NCI-H748 treated with DMSO at 0.1 percent for 48 hours (cell line): ENCODE measurements at places on chromosomes 1 and 21.

- DNase-seq = no peak
Measured at GRCh38 chr1:89609781-89610456, 23.0 kb upstream of the LRRC8C start.

- DNase-seq = peak; percentile 78
Measured at GRCh38 chr1:20964540-20965484, 177.7 kb upstream of the HP1BP3 start.

DNA sequence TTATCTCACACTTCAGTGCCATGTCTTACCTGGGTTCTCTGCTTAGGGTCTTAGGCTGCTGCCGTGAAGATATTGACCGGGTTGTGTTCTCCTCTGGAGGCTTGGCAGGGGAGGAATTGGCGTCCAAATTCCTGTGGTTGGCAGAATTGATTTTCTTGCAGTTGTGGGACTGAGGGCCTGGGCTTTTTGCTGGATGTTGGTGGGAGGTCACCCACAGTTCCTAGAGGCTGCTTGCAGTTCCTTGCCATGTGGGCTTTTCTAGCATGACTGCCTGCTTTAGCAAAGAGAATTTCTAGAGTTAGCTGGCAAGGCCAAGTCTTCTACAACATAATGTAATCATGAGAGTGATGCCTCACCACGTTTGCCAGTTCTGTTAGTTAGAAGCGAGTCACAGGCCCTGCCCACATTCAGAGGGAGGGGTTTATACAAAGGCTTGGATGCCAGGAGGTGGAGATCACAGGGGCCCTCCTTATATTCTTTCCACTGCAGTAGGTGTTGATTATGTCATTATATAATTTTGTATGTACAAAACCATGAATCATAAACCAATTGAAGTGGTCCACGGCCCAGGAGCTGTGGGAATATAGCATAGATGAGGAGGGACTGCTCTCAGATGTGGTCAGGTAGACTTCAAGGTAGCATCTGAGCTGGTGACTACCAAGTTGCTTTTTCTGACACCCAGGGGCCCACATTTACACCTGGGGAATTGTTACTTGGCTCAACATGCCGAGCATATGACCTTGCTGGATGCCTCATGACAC, 6.6 kb downstream of the UBL4B start:
- no peak for DNase-seq

DNA sequence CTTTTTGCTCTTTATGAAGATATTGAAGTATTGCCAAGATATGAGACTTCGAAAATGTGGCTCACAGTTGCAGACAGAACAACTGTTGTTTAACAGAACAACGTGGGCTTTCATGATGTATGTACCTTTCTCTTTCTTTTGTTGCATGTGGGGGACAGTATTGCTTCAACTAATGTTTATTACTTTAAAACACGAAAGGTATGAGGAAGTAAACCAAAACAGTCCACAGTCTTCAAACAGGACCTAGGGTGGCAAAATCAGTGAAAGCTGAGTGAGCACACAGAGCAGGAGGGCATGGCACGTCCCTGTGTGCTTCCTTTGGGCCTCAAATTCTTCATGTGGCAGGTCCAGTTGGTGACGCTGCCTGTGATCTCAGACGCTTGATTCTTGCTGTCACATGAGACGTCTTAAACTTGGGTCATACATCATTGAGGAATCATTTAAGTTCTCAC, 7.8 kb upstream of the CHAF1B start:
- DNase-seq = no peak

GRCh38 chr1:2229911-2230731, 2.0 kb downstream of the SKI start:
- DNase-seq = no peak

DNA sequence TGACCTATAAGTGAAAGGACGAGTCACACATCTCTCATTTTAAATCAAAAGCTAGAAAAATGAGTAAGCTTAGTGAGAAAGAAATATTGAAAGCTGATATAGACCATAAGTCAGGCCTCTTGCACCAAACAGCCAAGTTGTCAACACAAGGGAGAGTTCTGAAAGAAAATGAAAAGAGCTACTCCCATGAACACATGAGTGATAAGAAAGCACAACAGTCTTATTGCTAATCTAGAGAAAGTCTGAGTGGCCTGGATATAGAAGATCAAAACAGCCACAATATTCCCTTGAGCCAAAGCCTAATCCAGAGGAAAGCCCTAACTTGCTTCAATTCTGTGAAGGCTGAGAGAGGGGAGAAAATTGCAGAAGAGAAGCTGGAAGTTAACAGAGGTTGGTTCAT, 175.0 kb downstream of the SMYD3 start:
- DNase-seq = no peak

- no peak for DNase-seq
Measured at GRCh38 chr1:168606096-168606495, 29.7 kb downstream of the XCL1 start.

DNA sequence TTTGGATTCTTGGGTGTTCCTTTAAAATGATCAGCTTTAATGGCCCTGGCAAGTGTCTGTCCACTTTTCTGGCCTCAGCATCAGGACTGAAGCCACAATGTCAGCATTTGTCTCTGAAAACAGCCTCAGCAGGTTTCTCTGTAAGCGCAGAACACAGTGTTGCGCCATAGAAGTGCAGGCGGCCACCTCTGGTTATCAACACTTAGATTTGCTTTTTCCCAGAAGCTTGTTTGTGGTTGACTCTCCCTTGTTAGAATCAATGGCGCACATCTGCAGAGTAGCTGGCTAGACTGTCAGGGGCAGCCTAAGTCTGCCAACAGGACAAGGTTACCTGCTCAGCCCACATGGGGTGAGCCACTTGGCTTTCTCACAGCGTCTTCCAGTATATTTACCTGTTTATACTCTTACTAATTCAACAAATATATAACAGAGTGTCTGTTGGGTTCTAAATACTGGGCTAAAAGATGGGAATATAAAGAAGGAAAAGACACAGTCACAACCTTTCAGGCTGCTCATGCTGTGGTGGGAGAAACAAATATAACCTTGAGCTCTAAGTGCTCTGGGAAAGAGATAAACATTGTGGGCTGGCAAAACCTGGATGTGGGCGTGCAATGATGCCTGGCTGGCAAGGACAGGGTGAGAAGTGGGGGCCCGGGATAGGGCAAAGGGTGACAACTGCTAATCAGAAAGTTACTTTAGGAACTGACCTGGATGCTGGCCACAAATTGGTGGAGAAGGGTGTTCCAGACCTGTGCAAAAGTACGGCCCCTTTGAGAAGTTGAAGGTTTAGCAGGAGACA, 149.3 kb upstream of the KIAA0040 start:
- no peak for DNase-seq

DNA sequence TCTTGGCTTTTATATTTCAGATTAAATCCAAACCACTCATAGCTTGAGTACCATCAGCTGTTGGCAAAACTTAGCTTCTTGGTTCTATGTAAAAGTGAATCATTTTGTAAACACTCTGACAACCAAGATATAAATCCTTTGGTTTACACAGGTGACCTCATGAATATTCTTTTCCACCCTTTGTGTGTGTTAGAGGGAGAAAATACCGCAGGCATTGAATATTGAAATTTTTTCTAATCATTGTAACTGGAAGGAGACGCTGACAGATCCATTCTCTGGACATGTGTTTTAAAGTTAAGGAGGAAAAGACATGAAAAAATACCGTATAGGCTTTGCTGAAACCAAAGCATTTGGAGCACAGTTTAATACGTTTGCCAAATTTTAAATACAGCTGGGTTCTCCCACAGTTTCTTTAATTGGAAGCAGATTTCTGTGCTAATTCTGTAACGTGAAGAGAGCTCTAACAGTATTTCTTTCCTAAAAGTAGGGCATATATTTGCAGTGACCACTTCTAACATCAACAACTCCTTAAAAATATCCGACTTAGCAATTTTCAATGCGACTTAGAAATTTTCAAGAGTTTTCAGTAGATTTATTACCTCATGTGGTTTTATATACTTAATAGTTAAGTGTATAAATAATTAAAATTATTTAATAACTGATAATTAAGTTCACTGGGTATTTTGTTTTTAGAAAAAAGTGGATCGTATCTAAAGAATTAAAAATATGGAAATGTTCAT, 388.2 kb downstream of the USP25 start:
- no peak for DNase-seq
